Activated CD8-positive, alpha-beta T cell treated with anti-CD3 and anti-CD28 coated beads for 36 hours (primary cell): ENCODE measurements at places on chromosomes 4 and X. TPM values are rescaled to one million over a fixed set of nuclear protein-coding genes. Genes with fewer than 3 reads are reported as not detected.
A peak's percentile ranks its signal among the peaks of the same experiment; 100 is the strongest.

GRCh38 chr4:157779081-157779480, 393.7 kb downstream of the GASK1B start:
- H3K4me1 ChIP-seq: no peaks in the 10 kb centered on the region
- no peak overlapping the region for H3K27ac ChIP-seq
- H3K4me3 ChIP-seq: no peak overlapping the region
- H3K36me3 ChIP-seq: no peaks in the 10 kb centered on the region

GRCh38 chr4:154781126-154781982, at the start of gene RBM46:
Gene RBM46, plus strand, starts transcription at chr4:154781272. Its CDS starts 15,481 bp downstream, at chr4:154796753.
- no peak within 1 kb of the TSS for H3K27ac ChIP-seq
- H3K27me3 ChIP-seq: peaks cover 6% of the 10 kb centered on the region
- H3K4me1 ChIP-seq: no peaks in the 10 kb centered on the region
- H3K4me3 ChIP-seq: no peak within 1 kb of the TSS
- no peak for DNase-seq

The DCAF4L1 gene
- total RNA-seq: 0.41 TPM

GRCh38 chr4:113784497-113785250, 23.1 kb upstream of the CAMK2D start:
- H3K27ac ChIP-seq: peak overlapping the region; percentile 73
- H3K4me1 ChIP-seq: peaks cover 28% of the 10 kb centered on the region
- no peak for DNase-seq
- no peak overlapping the region for H3K4me3 ChIP-seq
- H3K36me3 ChIP-seq: peaks cover 5% of the 10 kb centered on the region

GRCh38 chr4:22348410-22348809, 167.5 kb downstream of the ADGRA3 start:
- no peaks in the 10 kb centered on the region for H3K27me3 ChIP-seq
- no peak overlapping the region for H3K4me3 ChIP-seq
- no peak overlapping the region for H3K27ac ChIP-seq
- no peaks in the 10 kb centered on the region for H3K36me3 ChIP-seq

DNA sequence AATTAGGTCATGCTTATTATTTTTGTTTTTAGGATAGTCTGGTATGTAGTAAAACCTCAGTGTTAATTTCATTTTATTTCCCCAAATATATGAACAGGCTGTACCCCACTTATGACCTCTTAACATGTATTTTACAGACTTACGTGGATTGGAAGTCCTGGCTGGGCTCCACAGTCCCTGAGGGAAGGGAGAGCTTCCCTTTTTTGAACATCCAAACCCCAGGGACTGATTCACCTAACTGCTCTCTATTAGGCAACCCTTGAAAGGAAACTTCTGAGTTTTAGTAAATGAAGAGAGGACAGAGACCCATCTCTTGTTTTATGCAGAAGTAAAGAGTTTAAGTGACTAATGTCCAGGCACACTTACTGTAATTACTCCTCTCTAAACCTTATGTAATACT, 233.1 kb upstream of the SPRY1 start:
- no peaks in the 10 kb centered on the region for H3K4me1 ChIP-seq
- H3K4me3 ChIP-seq: no peak overlapping the region
- peaks cover 2% of the 10 kb centered on the region for H3K36me3 ChIP-seq
- H3K27me3 ChIP-seq: no peaks in the 10 kb centered on the region

- no peaks in the 10 kb centered on the region for H3K27me3 ChIP-seq
- peaks cover 25% of the 10 kb centered on the region for H3K4me1 ChIP-seq
- H3K4me3 ChIP-seq: peak within 1 kb of the TSS; percentile 86
- peak within 1 kb of the TSS; percentile 98 for H3K27ac ChIP-seq
- H3K36me3 ChIP-seq: peaks cover 7% of the 10 kb centered on the region
Observed at GRCh38 chrX:120629667-120630537, at the start of gene C1GALT1C1. Gene C1GALT1C1, minus strand, starts transcription at chrX:120630054. Its CDS starts 2,888 bp downstream, at chrX:120627166.

GRCh38 chrX:7127056-7127455, 20.5 kb upstream of the STS start:
- H3K36me3 ChIP-seq: peaks cover 5% of the 10 kb centered on the region
- no peaks in the 10 kb centered on the region for H3K27me3 ChIP-seq
- H3K4me3 ChIP-seq: no peak overlapping the region
- no peak overlapping the region for H3K27ac ChIP-seq

GRCh38 chr4:139559687-139560086, 3.7 kb upstream of the SETD7 start:
- H3K36me3 ChIP-seq: peaks cover 4% of the 10 kb centered on the region
- DNase-seq: no peak
- H3K4me1 ChIP-seq: peaks cover 30% of the 10 kb centered on the region
- H3K27me3 ChIP-seq: peaks cover 9% of the 10 kb centered on the region
- H3K4me3 ChIP-seq: no peak overlapping the region

The TBC1D8B gene
- 0.47 TPM for total RNA-seq

The HTRA3 gene
- not detected for total RNA-seq

GRCh38 chrX:149284616-149285015, 220.5 kb downstream of the IDS start:
- H3K36me3 ChIP-seq: no peaks in the 10 kb centered on the region
- H3K27me3 ChIP-seq: peaks cover 1% of the 10 kb centered on the region
- H3K4me3 ChIP-seq: no peak overlapping the region
- peak overlapping the region; percentile 72 for H3K27ac ChIP-seq

The CTAG1A gene
- not detected for total RNA-seq

DNA sequence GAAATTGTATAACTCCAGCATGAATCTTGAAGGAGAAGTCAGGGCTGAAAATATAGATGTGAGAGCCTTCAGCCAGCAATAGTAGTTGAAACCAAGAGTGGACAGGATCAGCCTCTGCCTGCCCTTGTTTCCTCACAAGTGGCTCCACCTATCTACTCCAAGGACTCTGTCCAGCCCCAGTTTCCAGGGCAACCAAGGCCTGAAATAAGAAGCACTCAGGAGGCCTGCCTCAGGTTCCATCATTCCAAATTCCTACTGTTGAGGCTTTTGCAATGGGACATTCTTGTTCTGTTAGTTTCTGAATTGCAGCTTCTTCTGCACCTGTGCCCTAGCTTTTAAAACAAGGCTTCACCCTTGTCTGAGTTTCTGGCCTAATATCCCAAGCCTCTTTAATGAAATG, 41.6 kb downstream of the TRPC5OS start:
- no peaks in the 10 kb centered on the region for H3K36me3 ChIP-seq
- no peaks in the 10 kb centered on the region for H3K27me3 ChIP-seq
- H3K4me3 ChIP-seq: no peak overlapping the region
- H3K4me1 ChIP-seq: no peaks in the 10 kb centered on the region
- no peak overlapping the region for H3K27ac ChIP-seq

GRCh38 chrX:130895299-130895698, 7.7 kb downstream of the ENOX2 start:
- H3K4me1 ChIP-seq: peaks cover under 1% of the 10 kb centered on the region
- H3K27ac ChIP-seq: no peak overlapping the region
- no peaks in the 10 kb centered on the region for H3K27me3 ChIP-seq
- H3K4me3 ChIP-seq: no peak overlapping the region
- peaks cover 7% of the 10 kb centered on the region for H3K36me3 ChIP-seq

DNA sequence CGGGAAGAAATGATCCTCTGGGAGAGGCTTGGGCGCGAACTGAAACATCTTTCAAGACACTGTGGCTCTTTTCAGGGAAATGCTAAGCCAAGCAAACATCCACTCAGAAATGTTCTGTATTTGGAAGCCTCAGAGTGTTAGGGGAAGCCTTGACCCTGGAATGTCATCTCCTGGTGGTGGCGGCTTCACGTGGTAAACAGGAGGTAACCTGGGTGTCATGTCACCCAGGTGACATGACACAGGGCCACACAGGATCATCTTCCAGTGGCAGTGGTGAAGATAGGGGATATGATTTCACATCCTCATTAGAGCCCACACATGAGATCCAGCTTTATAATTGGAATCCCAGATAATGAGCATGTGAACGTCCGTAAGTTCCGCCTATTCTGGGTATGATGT, 140.0 kb downstream of the TBL1X start:
- DNase-seq: no peak
- H3K27ac ChIP-seq: no peak overlapping the region
- H3K4me1 ChIP-seq: no peaks in the 10 kb centered on the region
- no peak overlapping the region for H3K4me3 ChIP-seq

The TCEAL2 gene
- 0.41 TPM for total RNA-seq

DNA sequence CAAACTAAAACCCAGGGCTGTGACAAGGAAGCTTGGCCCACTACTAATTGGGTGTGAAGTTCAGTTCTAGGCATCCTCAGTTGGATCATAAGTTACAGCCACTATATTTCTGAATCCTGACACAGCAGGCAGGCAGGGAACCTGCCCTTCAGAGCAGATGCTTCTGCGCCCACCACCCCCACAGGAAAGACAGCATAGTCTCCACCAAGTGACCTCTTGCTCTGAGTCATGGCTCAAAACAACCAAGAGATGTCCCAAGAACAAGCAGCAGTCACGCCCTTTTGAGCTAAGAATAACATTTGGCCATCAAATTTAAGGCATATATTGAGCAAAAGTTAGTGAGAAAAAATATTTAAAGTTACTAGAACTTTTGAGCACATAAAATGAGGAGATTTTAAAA, 170.7 kb upstream of the SMARCAD1 start:
- no peak overlapping the region for H3K4me3 ChIP-seq
- no peak overlapping the region for H3K27ac ChIP-seq
- no peaks in the 10 kb centered on the region for H3K36me3 ChIP-seq
- H3K27me3 ChIP-seq: no peaks in the 10 kb centered on the region
- no peak for DNase-seq
- H3K4me1 ChIP-seq: no peaks in the 10 kb centered on the region

GRCh38 chr4:12118651-12119213, 690.0 kb upstream of the HS3ST1 start:
- no peak overlapping the region for H3K27ac ChIP-seq
- H3K4me3 ChIP-seq: no peak overlapping the region
- no peak for DNase-seq
- no peaks in the 10 kb centered on the region for H3K27me3 ChIP-seq
- no peaks in the 10 kb centered on the region for H3K4me1 ChIP-seq

The F8A2 gene
- not detected for total RNA-seq

The GAB3 gene
- total RNA-seq: 5.0 TPM

DNA sequence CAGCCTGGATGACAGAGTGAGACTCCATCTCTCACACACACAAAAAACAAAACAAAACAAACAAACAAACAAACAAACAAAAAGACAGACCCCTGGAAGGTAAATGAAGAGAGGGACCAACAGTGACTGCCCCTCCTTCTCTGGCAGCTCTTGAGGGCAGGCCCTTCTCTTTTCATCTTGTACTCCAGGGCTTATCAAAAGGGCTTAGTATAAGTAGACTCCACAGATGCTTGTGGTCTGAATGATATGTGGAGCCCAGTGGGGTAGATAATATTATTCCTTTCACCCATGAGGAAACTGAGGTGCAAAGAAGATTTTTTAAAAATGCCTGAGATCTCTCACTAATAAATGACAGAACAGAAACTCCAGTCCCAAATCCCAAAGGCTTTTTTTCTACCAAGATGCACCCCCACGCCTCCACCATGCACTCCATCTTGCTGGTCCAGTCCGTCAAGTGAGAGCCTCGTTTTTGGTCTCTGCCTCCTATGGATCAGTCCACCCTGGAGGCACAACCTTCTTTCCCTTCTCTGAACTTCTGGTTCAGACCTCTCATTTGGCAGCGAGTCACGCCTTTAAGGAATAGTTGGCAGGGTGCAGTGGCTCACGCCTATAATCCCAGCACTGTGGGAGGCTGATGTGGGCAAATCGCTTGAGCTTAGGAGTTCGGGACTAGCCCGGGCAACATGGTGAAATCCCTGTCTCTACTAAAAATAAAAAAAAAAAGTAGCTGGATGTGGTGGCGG, 17.0 kb upstream of the CHRNA9 start:
- peaks cover 60% of the 10 kb centered on the region for H3K4me1 ChIP-seq
- H3K27me3 ChIP-seq: no peaks in the 10 kb centered on the region
- no peak for DNase-seq
- H3K27ac ChIP-seq: peak overlapping the region; percentile 39
- H3K4me3 ChIP-seq: peak overlapping the region; percentile 34

The CLTRN gene
- total RNA-seq: 0.58 TPM

The NXF2B gene
- not detected for total RNA-seq

DNA sequence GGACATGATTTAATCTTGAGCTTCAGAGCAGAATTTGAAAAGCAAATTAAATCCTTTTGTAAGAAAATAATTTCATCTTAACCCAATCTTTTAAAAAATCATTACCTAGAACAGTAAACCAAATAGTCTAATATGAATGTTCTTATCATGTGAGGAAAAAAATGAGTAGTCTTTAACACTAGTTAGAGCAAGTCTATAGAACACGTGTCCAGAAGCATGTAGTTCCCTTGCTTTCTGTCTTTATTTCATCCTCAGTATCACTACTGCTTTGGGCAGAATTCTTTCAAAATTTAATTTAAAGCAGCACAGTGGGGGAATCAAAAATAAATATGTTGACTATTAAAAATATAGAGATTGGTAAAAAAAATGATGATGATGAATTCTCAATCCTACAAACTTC, 2.1 kb downstream of the RBM47 start:
- no peak for DNase-seq
- no peaks in the 10 kb centered on the region for H3K36me3 ChIP-seq
- H3K27ac ChIP-seq: no peak overlapping the region
- peaks cover 35% of the 10 kb centered on the region for H3K27me3 ChIP-seq
- H3K4me1 ChIP-seq: peaks cover 14% of the 10 kb centered on the region
- no peak overlapping the region for H3K4me3 ChIP-seq

DNA sequence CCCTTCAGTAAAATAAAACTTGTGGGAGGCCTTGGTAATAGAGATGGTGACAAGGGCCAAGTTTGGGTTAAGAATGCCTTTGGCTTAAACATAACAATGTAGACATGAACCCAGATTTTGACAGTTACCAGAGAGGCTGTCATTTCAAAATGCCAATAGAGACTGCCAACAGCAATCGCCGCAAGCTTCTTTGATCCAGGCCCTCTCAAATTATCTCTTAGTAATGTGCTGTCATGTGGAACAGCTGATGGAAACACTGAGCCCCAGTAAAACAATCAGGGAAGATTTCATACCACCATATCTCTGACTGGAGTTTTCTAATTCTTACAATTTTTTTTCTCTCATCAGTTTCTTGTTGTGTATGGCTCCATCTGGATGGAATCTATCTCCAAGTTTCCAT, 80.5 kb downstream of the ZNF330 start:
- H3K27me3 ChIP-seq: peaks cover 2% of the 10 kb centered on the region
- H3K27ac ChIP-seq: no peak overlapping the region
- no peak for DNase-seq

The MAGEA11 gene
- not detected for total RNA-seq

The GAGE12F gene
- not detected for total RNA-seq

The ANK2 gene
- 1.7 TPM for total RNA-seq

DNA sequence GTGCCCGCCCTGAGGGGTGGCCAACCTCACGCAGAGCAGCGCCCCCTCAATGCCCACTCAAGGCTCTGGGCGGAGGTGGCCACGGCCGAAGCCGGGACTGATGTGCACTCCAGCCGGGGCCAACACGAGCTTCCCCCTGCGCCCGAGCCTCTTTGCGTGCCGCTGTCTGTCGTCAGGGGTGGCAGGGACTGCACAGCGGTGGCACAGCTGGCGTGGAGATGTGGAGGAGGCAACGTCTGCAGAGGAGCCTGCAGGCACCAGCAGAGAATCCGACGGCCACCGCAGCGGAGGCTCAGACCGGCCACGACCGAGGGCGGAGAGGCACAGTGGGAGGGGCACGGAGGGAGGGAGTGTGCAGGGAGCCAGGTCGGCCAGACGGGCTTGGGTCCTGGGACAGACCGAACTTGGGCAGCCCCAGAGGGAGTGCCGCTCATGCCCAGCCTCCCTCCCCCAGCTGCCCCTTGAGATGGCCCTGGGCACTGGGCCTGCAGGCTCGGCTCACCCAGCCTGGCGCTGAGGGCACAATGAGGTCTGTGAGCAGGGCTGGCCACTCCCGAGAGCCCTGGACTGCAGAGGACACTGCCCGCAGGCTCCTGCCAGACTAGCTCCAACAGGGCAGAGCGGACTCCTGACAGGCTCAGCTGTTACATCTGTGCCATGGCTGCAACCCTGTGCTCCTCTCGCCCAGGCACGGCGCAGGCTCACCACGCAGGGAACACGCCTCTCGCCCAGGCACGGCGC, 46.5 kb upstream of the CPLX1 start:
- no peaks in the 10 kb centered on the region for H3K27me3 ChIP-seq
- no peak overlapping the region for H3K27ac ChIP-seq
- H3K36me3 ChIP-seq: peaks cover 47% of the 10 kb centered on the region
- H3K4me3 ChIP-seq: no peak overlapping the region
- DNase-seq: no peak
- no peaks in the 10 kb centered on the region for H3K4me1 ChIP-seq
